ENCODE measurements at places on chromosomes 12 and 14.

DNA sequence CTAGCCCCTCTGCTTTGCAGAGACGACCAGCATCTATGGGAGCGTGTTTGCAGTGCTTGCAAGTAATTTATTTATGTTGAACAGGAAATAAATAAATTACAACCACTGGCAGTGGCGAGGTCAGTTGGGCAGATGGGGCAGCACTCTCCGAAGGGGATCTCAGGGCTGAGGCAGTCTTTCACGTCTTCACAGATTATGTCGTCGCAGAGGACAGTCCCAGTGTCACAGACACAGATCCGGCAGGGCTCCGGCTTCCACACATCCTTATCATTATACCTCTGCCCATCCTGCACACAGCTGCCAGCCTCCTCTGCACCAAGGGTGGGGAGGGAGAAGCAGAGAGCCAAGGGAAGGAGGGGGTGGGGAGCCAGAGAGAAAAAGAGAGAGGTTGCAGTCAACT, 4.5 kb downstream of the COL2A1 start:
- no peak for DNase-seq

- no peak for DNase-seq
These were observed 162.7 kb upstream of the TMTC2 start for GRCh38 chr12:82523996-82524395.

DNA sequence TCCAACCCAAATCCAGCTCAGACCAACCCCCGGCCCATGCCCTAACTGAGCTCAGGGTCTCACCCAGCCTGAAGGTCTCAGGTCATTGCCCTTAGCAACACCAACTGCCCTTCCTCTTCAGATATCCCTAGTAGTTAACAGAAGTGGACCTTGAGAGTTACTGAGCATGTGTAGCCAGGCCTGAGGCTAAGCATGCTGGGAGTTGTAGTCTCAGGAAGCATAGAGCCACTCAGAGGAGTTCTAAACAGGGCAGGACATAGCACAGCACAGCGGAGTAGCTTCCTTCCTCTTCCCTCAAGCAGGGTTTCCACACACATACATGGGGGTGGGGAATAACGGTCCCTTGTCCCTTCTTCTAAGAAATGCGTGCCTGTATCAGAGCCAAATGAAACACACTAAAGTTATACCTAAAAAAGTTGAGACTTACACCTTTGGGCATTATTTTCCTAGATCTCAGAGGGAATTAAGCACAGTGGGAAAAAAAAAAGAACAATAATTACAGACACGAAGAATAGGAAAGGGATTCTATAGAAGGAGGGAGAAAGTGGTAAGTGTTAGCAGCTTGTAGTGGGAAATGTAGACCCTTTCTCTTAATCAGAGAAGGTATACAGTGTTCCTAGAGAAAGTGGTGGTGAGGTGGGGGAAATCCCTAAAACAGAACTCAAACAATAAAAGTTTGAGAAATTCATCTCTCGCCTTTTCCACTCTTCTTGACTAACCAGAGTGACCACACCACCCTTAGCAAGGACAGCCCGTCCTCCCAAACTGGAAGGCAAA, 4.4 kb downstream of the KMT2D start:
- peak; percentile 70 for DNase-seq

DNA sequence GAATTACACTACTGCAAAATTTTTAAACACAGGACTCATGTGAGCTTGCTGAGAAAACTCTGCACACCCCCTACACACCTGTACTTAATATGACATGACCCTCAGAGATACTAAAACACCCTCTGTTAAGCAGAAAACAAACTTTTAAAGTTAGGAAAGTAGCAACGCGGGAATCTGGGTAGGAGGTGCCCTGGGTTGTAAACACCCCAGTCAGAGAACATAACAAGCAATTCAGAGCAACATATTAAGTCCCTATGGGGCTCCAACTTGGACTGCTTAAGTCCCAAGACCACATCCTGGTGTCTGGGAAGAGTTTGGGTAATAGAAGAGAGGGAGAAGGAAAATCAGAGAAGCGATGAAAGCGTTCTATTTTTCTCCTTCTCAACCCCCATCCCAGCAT, 1.2 kb downstream of the ATF7 start:
- DNase-seq, result no peak

GRCh38 chr12:47458279-47458678, 247.6 kb downstream of the RPAP3 start:
- no peak for DNase-seq

- DNase-seq, result peak; percentile 42
These were observed 77.2 kb downstream of the SERPINA3 start for GRCh38 chr14:94689218-94689984.

DNA sequence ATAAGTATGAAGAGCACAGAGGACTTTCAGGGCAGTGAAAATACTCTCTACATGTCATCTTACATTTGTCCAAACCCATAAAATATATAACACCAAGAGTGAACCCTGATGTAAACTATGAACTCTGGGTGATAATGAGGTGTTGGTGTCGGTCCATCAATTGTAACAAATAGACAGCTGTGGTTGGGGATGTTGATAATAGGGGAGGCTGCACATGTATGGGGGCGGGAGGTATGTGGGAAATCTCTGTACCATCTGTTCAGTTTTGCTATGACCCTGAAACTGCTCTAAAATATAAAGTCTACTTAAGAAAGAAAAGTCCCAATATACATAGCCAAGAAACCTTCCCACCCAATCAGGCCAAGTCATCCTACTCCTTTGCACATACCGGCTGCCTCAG, 88.5 kb downstream of the GPR135 start:
- DNase-seq, result no peak

- no peak for DNase-seq
These were observed 27.0 kb downstream of the SERPINA3 start for GRCh38 chr14:94638961-94639817.

DNA sequence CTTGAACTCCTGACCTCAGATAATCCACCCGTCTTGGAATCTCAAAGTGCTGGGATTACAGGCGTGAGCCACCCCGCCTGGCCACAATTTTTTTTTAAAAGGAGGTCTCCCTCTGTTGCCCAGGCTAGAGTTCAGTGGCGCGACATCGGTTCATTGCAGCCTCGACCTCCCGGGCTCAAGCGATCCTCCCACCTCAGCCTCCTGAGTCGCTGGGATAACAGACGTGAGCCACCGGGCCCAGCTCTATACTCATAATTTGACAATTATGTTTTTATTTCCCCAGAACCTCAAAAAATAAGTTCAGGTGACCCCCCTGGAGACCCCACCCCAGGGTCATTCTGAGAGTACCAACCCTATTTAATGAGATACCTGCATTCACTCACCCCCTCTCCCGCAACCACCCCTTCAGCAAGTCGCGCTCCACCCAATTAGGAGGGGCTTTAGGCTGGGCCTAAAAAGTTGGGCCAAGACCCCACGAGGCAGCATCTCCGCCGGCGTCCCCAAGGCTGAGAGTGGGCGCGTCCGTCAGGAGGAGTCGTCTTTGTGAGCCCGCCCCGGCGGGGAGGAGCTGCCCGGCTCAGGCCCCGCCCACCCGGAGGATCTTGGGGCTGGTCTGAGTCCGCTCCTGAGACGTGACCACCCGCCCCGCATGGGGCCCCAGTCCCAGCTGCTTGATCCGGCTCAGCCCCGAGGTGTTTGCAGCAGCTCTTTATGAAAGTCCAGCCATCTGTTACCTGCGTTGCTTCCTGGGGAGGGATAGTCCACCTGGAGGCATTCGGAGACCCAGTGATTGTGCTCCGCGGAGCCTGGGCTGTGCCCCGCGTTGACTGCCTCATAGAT, at the start of gene ANKRD33:
Gene ANKRD33, plus strand, starts transcription at position 628 of the 840 bp plus-strand sequence. Its CDS starts 84 bp downstream, at position 712.
- DNase-seq, result no peak

GRCh38 chr12:120229487-120230325, 28.8 kb upstream of the RPLP0 start:
- no peak for DNase-seq

DNA sequence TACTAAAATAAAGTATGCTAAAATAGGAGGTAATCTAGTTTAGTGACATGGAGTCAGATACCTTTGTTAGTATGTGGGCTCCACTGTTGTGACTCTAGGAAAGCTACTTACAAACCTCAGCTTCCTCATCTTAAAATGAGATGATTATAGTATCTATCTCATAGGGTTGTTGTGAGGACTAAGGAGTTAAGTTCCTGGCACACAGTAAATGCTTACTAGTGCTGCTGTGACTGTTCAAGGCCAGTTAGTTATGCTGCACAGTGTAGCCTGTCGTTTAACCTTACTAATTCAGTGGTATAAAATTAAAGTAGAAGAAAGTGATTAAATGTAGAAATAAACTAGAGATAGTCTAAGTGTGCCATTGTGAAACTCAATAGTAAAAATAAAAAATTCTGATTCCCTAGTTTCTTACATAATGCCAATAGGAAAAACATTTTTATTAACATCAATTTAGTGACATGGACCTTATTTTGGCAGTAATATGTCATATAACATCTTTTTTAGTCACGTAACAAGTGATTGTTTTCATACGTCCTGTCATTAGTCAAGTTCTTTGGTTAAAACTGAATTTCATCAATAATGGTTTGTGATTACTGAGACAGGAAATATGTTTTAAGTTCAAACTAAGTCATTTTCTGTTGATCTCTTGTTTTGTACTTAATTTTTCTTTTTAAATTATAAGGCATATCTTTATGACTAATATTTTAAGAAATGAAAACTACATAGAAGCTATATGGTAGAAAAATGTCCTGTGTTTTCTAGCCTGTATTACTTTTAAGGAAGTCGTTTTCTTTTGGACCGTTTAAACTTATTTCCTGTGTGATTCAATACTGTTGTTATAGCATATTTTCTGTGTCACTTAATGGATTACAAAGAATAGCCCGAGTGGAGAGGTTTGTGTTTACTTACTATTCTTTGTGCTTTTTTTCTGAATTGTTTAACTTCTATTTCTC, 74.0 kb downstream of the PCNX1 start:
- no peak for DNase-seq
